Subcutaneous adipose tissue (tissue), 4 donors: ENCODE measurements at places on chromosomes 12 and 14. TPM values are rescaled to one million over a fixed set of nuclear protein-coding genes. Genes with fewer than 3 reads are reported as not detected.

Gene KLRG1
- total RNA-seq, result 10.5 TPM

Gene C12orf75
- total RNA-seq, result 3.1 TPM

Gene SLC38A4
- 0.34 TPM for total RNA-seq

Gene KRT79
- 0.22 TPM for total RNA-seq

Gene GDF3
- not detected for total RNA-seq

Gene DPPA3
- total RNA-seq, result not detected

Gene FLRT2
- 8.4 TPM for total RNA-seq

Gene CLEC4A
- 6.6 TPM for total RNA-seq

Gene AQP6
- total RNA-seq, result not detected

Gene REM2
- not detected for total RNA-seq

Gene PMCH
- not detected for total RNA-seq
